ENCODE measurements at places on chromosomes 5 and 9.

DNA sequence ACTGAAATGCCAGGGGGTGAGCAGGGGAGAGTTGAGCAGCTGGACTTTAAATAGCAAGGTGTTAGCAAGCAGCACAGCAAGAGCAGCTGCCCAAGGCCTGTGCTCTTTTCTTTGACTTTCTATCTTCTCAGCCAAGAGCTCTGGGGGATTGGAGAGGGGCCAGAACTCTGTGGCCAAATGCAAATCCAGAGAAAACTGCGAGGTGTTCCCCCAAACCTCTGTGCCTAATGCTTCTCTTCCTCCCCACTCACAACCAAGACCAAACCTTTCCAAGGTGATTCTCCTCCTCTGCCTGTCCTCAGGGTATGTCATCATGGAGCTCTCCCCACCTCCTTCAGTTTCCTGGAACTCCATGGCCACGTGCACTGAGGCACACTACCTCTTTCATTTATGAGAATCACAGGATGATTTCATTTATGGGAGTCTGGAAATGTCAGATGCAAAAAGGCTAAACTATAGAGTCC lies 118.7 kb upstream of the WWC1 start:
- no peak for DNase-seq

- no peak for DNase-seq
Observed at GRCh38 chr5:115579216-115579615, 23.1 kb downstream of the TICAM2 start.

- no peak for DNase-seq
Observed at GRCh38 chr5:77430726-77431125, 61.4 kb downstream of the WDR41 start.

DNA sequence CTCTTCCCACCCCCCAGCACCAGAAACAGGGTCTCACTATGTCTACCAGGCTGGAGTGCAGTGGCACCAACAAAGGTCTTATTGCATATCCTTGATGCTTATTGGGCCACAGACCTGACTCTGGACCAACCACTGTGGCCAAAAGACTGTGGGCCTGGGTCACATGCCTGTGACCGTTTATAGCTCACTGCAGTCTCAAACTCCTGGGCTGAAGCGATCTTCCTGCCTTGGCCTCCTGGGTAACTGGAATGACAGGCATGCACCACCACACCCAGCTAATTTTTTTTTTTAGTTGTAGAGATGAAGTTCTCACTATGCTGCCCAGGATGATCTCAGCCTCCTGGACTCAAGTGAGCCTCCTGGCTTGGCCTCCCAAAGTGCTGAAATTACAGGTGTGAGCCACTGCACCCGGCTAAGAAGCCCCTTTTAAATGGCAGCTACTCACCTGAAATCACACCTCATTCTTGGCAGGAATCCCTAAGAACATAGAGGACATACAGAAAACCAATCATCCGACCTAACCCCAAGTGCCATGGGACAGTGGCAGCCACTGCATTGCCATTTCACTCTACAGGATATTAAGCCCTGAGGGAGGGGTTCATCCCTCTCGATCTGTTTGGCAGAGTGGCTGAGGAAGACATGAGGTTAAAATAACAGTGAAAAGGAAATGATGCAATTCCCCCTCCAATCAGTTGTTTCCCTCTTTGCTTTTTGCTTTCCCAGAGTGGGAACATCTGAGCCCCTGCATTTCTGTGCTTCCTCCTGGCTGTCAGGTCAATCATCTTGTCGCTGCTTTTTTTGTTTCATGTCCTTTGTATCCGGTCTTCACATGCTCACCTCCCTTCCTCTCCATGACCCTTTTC lies 74.6 kb downstream of the LRRC70 start:
- no peak for DNase-seq

GRCh38 chr5:100456615-100457014 lies 78.6 kb upstream of the FAM174A start:
- no peak for DNase-seq

- DNase-seq, result no peak
Observed at GRCh38 chr5:35124932-35125331, 77.2 kb upstream of the AGXT2 start.

- DNase-seq, result no peak
Observed at GRCh38 chr9:73160868-73161267, 9.2 kb downstream of the ANXA1 start.

DNA sequence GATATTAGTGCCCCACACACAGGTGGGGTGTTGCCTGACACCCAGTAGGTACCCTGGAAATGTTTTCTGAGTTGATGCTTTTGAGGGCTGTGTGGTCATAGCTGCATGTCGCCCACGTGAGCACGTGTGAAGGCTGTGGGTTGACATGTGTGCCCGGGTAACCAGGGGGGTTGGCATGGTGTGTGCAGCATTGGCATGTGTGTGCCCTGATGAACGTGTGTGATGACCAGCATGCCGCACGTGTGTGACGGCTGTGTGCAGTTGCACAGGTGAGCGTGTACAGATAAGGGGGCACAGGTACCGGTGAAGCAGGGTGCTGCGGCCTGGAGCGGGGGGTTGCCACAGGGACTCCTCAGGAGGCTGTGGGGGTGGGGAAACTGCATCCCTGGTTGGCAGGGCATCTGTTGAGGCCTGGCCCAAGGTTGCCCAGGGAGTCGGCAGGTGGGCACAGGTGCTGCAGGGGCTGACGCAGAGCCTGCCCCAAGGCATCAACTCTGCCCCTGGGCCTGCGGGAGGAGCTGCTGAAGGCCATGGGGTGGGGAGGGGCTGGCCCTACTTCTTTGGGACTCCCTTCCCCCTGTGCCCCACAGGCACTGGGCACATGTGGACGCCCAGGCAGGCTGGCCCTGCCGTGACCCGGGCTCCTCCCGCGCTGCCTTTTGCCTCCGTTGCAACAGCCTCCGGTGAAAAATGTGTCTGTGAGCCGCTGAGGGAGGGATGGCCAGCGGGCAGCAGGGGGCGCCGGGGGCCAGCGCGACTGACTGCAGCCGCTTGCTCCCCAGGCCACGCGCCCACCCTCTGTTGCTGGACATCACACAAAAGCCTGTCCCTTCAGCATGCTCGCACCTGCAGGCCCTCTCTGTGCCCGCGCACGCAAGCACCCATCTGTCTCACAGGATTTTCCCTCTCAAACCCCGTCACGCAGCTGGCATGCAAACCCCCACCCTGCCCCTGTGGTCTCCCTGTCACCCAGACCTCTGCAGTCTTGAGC lies 2.2 kb downstream of the UNC5A start:
- DNase-seq, result peak; percentile 95

DNA sequence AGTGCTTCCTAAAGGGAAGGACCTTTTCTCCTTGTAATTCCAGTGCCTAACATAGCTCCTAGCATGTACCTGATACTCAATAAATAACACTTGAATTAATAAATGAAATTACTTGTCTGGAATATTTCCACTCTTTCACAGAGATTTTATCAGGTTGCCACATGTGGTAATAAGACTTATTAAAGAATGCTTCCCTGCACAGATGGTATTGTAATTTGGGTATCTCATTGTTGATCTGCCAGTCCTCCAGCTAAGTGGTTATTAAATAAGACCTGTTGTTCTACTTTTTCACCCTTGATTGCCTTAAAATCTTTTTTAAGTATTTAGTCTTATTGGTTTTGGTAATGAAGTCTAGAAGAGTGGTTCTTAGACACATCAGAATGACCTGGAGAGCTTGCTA lies 28.1 kb upstream of the CETN3 start:
- DNase-seq, result no peak

DNA sequence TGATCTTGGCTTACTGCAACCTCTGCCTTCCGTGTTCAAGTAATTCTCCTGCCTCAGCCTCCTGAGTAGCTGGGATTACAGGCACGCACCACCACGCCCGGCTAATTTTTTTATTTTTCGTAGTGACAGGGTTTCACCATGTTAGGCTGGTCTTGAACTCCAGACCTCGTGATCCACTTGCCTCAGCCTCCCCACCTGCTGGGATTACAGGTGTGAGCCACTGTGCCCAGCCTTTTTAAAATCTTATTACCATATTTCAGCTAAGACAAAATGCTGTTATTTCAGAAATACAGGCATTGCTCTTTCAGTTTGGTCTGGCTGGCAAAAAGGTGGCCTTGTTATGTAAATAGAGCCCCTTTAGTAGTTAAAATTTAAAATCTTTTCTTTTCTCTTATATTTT lies 46.9 kb upstream of the GLDC start:
- DNase-seq, result no peak

All from H7 (cell line).